ENCODE measurements at places on chromosomes 6 and 20.

DNA sequence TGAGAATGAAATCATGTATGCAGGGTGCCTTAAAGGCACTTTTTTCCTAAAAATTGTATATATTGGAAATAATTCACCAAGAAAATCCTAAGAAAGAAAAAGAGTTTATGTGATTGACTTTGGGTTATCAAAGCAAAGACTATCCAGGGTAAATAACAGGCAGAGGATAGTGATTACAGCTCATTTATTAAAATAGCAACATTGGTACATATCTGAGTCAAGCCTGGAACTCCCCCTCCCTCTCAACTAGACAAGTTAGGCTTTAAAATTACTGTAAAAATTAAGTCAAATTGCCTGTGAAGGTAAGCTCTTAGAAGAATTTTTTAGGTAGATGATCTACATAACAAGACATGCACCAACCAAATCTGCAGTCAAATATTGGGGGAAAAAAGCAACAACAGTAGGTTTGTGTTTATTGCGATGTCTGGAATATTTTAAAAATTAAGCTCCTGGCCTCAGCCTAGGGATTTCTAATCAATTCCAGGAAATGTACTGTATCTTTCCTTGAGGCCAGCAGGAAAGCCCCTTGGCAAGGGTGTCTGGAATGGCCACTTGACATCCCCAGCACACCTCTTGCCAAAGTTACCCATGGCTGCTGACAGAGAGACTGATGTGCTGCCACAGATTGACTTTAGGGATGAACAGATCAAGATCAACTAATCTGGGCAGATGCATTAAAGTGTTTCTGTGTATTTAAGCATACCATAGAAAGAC lies 31.2 kb upstream of the HBS1L start:
- no peak for DNase-seq

- DNase-seq: no peak
These were observed 1.2 kb downstream of the ECI2 start for GRCh38 chr6:4133941-4134838.

DNA sequence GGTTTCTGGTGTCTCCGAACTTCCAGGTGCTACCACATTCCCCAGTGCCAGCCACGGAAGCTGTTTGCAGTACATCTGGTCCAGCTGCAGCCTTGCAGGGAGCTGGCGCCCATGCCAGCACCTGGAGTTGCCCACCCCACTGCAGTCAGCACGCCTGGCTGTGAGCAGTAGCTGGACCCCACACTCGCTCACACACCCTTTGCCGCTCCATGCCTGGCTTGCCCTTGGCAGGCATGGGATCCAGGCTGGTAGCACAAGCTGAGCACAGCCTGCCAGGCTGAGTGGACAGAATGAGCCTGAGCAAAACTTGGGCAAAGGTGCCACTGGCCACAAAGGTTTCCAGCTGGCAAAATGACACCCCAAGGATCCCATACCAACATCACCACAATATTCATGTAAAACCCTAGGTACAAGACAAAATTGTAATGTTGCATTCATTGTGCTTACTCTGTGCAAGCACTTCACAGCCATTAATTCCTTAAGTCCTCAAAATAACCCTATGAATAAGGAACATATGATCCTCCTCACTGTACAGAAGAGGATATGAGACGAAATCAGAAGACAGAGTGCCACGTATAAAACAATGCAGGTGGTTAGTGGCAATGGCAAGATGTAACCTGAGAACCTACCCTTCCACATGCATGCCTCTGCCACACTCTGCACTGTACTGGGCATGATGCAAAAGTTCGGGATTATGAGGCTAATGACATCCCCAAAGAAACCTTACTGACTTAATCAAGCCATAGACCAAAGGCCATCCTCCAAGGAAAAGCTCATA lies 18.3 kb downstream of the KIF16B start:
- no peak for DNase-seq

GRCh38 chr6:79040083-79040482 lies 38.0 kb downstream of the PHIP start:
- DNase-seq: no peak

GRCh38 chr6:55696501-55696900 lies 117.5 kb upstream of the HMGCLL1 start:
- no peak for DNase-seq

- DNase-seq: no peak
These were observed 166.0 kb downstream of the PREX1 start for GRCh38 chr20:48661575-48662455.

DNA sequence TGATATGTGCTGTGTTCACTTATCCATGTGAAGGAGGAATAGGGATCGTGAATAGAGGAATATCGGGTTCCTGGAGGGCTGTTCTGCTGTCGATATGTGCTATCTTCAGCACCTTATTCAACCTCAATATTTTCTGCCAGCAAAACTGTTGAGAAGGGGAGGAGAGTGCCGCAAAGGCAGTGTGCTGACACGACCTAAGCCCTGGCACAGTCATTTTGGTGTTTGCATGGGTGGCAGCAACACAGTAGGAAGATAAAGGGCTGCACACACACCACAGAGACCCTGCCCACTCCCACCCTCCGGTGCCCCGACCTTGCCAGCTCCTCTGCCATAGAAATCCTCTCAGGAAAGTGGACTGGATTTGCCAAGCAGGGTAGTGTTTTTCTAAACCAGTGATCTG lies 47.0 kb downstream of the ZDHHC14 start:
- DNase-seq: no peak

DNA sequence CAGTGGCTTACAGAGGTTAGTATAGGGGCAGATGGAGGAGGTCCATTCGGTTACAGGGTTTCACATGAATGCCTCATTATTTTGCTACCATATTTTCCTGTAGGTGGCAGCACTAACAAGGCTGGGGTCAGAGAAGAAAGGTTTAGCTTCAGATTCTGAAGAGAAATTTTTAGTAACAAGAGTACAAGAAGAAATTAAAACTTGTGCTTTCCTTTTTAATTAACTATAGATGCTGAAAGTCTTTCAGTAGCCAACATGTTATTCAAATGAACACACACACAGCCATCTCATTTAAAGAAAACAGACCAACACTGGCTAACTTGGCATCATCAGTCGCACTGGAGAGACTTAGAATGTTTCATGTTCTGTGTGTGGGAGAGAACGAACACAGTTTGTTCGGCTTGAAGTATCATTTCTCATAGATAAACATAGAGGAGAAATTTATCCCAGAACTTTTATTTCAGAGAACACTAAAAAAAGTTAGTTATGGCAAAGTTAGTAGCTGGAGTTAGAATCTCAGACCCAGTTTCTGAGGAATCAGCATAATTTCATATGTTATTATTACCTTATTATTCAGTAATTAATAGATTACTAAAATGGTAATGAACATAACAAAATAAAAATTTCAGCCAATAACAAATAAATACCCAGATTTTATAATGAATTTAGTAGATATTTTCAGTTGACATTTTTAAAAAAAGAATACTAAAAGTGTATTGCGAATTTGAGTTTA lies 314.0 kb upstream of the RSPO3 start:
- DNase-seq: peak; percentile 61

Data from AG20443 (cell line).